NCI-H1105 (cell line): ENCODE measurements at places on chromosomes 2 and 18.

GRCh38 chr2:20215183-20216040 is 9.5 kb downstream of the SDC1 start:
- no peak for DNase-seq

GRCh38 chr2:179932786-179933185 is 71.4 kb upstream of the ZNF385B start:
- DNase-seq = no peak

GRCh38 chr2:97935719-97936161 is 60.0 kb downstream of the TMEM131 start:
- DNase-seq = no peak

- DNase-seq = no peak
These were observed 122.6 kb upstream of the XPO1 start for GRCh38 chr2:61660511-61661388.

DNA sequence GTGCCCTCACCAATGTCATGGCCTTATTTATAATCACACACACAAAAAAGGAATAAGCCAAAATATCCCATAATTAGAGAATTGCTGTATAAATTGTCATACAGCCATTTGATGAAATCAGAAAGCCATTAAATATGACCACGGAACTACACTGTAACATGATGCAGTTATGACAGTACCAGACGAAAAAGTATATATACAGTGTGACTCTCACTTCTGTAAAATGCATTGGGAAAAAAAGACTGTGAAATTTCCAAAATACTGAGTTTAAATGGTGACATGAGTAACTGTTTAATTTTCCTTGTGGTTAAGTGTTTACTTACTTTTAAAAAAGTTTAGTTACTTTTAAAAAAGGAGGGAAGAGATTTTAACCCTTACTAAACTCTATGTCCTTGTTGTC is 25.4 kb downstream of the UXS1 start:
- no peak for DNase-seq

GRCh38 chr18:50274044-50274442 is 7.3 kb downstream of the MBD1 start:
- DNase-seq = no peak

DNA sequence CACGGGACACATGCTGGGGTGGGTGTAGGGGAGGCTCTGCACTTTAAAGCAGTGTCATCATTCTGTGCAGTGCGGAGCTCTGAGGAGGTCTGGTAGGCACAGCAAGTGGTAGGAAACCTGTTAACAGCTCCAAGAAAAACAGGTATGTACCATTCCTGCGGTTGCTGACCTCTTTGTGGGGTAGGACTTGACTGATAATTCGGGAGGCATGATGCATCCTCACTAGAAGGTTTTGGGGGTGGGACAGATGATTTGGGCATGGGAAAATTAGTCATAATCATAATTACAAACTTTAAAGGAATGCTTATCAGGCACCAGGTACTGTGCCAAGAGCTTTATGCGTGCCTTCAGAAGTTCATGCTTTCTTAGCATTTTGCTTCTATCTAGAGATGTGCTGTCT is 9.7 kb downstream of the DOK1 start:
- no peak for DNase-seq

GRCh38 chr2:46973673-46974072 is 58.1 kb upstream of the MCFD2 start:
- no peak for DNase-seq
